HT-29 (cell line): ENCODE measurements at places on chromosomes 5 and 9. TPM values are rescaled to one million over a fixed set of nuclear protein-coding genes. Genes with fewer than 3 reads are reported as not detected.

DNA sequence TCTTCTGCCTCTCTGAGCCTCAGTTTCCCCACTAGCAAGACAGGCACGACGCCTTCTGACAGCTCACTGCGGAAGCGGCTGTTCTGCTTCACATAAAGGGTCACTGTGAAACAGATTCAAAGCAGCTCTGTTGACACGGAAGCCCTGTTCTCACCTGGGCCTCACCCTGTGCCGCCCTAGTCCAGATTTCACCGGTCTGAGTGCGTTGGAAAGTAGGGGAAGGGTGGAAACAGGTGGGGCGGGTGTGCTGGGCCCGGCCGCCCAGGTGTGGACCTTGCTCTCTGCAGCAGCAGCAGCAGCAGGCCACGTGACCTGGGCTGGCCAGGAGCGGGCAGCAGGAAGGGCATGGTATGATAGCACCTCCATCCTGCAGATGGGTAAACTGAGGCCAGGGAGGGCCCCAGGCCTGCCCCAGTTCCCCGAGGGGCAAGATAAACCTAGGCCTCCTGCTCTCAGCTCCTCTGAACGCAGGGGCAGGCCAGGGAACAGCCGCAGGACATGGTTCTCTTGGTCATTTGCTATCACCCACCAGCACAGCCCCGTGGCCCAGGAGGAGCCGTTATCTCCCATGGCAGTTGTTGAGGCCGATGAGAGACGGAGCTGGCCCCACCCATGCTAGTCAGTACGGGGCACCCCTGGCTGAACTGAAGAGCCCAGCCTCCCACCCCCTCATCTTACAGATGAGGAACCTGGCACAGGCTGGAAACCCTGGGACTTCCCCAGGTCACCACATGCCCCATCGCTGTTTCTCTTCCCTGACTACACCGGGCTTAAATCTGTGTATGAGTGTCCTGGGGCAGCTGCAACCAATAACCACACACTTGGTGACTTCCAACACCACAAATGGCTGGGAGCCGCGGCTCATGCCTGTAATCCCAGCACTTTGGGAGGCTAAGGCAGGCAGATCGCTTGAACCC, 12.1 kb downstream of the PTGES2 start:
- DNase-seq = peak; percentile 96

- DNase-seq = no peak
Measured at GRCh38 chr5:44321144-44321725, 68.0 kb downstream of the FGF10 start.

The TMEM215 gene
- not detected in 2 replicates for total RNA-seq

The MYO10 gene
- 39.2 and 40.2 TPM in 2 replicates for total RNA-seq
